NCI-H510A treated with DMSO at 0.1 percent for 48 hours (cell line): ENCODE measurements at places on chromosomes 4 and X.
A peak's percentile ranks its signal among the peaks of the same experiment; 100 is the strongest.

DNA sequence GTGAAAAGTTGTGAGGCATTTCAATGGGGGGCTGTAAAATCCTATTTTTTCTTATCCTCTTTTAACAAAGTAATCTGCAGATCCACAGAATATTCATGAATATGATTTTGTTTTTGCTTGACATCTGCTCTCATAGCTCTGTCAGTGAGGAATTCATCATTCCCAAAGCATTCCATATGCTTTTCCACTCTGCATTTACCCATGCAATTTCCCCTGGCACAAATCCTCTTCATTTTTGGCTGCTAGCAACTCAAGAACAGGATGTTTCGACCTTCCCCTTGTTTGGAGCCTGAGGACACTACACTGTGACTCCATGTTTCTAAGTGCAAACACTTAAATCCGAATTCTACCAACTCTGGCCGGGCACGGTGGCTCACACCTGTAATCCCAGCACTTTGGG lies 48.5 kb downstream of the KLHL15 start:
- no peak for DNase-seq

GRCh38 chr4:14888790-14889572 lies 113.3 kb upstream of the CPEB2 start:
- DNase-seq, result no peak

DNA sequence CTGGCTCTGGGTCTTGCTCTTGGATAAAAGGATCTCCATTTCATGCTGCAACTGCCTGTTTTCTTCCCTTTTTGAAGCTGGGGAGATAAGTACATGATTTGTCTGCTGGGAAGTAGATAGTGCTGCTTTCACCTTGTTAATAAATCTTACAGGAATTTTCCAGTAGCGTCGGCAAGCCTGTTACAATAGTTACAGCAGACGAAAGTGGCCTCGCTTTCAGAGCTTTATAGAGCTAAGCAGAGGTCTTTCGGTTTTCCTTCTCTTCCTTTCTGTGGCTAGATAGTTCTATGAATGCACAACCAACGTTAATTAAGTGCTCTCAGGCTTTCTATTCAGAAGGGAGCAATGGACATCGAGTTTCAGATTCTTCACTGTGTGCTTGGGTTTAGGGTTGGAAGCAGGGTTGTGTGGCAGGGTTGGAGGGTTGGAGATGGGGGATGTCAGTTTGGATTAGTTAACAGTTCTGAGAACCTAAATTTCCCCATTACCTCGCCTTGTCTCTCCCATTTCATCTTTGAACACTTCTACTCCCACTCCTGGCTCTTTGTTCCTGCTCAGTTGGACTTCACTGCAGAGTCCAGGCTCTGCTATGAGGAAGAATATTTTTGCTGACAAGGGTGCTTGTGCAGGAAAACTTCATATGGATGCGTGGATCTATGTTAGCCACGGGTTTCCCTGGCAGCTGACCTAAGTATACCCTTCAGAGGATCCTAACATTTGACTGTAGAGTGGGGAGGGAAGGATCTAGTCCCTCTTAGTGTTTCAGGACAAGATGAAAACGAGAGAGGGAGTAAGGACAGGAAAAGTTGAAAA lies 237.9 kb downstream of the ARHGAP10 start:
- no peak for DNase-seq

DNA sequence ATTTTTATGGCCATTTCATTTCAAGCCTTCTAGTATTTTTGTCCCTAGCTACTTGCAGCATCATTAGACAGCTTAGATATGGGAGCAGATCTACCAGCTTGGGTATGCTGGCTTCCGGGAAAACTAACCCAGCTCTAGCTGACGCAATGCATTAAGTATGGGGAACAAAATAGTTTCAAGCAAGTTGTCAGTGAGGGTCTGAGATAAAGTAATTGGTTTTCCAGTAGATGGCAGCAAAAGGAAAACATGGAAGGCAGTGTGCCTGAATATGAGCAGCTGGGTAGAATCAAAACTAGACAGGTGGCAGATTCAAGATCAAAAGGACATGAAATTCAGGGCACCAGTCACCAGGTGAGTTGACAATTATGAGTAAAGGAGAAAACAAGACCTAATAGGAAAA lies 340.9 kb upstream of the CTSO start:
- peak; percentile 68 for DNase-seq

DNA sequence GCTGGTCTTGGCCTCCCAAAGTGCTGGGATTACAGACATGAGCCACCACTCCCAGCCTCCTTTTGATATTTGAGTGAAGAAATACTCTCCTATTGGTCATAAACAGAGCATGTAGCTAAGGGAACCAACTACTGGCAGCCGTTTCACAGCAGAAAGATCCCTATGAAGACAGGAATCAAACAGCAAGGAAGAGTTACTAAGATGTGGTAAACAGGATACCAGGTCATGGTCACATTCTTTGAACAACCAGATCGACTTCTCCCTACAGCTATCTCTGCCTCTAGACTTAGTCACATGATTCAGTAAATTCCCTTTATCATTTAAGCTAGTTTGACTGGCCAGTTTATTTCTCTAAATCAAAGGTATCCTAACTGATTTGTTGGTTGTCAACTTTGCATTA lies 9.0 kb upstream of the HNRNPD start:
- no peak for DNase-seq

DNA sequence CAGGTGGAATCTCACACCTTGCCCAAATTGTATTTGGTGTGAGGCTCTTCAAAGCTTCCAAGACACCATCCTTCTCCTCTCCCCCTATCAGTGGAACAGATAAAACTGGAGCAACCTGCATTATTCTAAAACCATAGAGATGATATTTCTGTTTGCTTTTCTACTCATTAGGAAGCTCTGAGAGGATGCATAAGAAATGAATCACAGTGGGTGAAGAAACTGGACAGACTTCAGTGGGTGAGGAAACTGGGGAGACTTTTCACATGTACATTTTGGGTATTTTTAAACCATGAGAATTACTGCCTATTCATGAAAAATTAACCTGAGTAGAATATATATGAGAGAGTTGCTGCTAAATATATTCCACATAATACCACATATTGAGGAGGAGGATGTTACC lies 16.4 kb downstream of the HAND2 start:
- DNase-seq, result no peak

DNA sequence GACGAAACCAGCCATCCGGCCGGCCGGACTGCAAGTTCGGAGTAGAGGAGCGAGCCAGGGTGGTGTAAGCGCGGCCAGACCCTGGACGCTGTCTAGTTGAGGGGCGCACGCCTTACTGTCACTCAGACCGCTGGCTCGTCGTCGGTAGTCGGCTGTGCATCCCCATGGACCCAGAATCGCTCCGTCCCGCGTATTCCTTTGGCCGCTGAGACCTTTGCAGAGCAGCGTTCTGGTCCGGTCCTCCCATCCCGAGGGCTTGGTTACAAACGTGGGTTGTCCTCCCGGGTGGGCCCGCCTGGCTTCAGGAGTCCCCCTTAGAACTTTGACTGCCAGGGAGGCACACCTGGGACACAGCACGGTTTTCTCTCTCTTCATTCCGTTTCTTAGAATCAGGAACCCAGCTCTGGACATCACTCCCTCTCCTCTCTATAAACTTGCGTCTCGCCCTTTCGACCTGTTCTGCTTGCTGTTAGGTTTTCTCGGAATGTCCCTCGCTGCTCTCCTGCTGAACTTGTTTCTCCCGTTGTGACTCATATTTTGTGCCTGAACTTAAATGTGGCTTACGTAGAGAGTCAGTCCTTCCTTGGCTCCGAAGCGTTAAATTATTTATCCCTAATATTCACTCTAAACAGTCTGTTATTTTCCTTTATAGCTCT lies 672 bp downstream of the PGM2 start:
- DNase-seq, result no peak

GRCh38 chrX:71532078-71532752 lies 689 bp upstream of the OGT start:
- peak; percentile 8 for DNase-seq

- no peak for DNase-seq
These were observed 29.5 kb downstream of the SRPX2 start for GRCh38 chrX:100673397-100673953.

- no peak for DNase-seq
These were observed 133.7 kb downstream of the SOWAHB start for GRCh38 chr4:76764251-76764650.

DNA sequence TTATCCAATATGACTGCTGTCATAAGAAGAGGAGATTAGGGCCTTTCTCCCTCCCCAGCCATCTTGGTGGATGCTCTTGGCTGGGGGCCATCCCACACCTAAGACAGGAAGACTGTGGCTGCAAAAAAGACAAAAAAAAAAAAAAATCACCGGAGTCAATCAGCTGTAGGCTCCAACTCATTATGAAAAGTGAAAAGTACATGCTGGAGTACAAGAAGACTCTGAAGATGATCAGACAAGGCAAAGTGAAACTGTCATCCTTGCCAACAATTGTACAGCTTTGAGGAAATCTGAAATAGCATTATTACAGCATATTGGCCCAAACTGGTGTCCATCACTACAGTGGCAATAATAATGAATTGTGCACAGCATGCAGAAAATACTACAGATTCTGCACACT lies 5.2 kb downstream of the EGFL6 start:
- no peak for DNase-seq

GRCh38 chr4:54226404-54227255 lies 2.5 kb upstream of the PDGFRA start:
- no peak for DNase-seq

- DNase-seq, result no peak
These were observed 123.5 kb upstream of the BMPR1B start for GRCh38 chr4:94634271-94634670.
